ENCODE measurements at places on chromosomes 3 and 15.

GRCh38 chr15:57403017-57403416 is 26.7 kb downstream of the CGNL1 start:
- DNase-seq, result no peak

DNA sequence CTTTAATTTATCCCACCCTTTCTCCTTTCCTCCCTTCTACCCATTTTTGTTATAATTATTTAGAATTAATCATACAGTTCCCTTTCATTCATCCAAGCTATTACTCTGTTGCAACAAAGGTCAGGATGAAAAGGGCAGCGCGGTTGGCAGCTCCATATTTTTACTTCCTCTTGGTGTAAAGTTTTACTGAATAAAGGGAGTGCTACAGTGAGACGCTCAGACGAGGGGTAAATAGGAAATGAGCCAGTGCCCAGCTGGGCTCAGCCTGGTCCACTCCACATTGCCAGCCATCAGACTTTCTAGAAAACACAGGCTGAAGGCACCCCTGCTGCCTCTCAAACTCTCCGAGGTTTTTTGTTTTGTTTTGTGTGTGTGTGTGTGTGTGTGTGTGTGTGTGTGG is 21.9 kb upstream of the ZBTB38 start:
- DNase-seq, result no peak

DNA sequence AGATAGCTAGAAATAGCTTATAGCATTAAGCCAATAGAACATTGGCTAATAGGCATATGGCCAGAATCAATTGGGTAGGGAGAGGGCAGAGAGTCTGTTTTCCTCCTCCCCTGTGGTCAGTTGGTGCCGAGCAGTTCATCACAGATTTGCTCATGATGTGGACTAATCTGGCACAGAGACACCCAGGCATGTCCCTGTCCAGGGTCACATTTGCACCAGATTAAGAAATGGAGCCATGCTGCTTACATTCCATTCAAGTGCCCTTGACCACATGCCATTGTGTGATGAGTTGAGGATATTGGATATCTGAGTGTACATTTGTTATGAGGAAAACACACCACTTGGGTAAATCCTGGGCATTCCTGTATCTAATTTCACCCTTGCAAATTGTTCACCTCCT is 53.4 kb downstream of the USP13 start:
- no peak for DNase-seq

DNA sequence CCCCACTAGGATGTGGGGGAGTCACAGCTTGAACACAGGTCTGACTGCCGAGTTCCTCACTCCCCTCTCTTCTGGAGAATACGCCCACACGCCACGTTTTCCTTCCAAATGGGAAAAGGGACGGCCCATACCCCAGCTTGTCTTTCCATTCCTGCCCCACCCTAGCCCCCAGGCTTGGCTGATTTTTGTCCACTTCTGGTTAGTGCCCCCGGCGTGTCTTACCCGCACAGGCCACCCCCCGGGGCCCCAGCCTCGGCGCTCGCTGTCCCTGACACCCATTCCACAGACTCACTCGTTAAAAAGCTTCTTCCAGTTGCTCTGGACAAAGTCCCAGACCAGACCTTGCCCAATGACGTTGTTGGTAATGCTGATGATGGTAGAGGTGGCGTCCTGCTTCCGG is 14.5 kb downstream of the MESP2 start:
- DNase-seq, result no peak

DNA sequence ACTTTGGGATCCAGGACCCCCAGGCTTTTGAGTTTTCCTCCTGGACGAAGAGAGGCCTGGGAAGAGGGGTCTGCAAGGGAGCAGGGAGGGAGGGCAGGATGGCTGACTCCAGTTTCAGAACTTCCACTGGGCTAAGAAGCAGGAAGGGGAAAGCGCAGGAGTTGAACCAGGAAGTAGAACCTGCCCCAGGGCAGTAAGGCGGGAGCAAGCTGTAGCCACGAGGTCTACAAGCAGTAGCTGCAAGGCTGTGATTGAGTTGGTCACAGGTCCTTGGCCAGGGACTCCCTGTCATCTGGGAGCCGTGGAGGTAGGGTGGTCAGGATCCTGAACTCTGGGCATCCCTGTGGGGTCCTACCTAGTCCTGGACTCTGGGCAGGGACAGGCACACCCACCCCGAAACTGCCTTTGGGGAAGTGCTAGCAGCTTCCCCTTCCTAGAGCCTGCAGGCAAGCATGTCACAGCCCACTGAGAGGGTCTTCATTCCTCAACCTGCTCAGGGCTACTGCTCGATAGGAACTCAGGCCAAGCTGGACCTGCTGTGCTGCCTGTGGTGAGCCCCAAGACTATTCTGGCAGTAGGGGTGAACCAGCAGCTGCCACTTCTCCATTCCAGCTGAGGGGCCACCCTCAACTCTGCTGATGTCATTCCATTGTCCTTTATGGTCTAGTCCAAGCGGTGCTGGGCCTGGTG is 5.8 kb upstream of the GNAI2 start:
- DNase-seq, result no peak

DNA sequence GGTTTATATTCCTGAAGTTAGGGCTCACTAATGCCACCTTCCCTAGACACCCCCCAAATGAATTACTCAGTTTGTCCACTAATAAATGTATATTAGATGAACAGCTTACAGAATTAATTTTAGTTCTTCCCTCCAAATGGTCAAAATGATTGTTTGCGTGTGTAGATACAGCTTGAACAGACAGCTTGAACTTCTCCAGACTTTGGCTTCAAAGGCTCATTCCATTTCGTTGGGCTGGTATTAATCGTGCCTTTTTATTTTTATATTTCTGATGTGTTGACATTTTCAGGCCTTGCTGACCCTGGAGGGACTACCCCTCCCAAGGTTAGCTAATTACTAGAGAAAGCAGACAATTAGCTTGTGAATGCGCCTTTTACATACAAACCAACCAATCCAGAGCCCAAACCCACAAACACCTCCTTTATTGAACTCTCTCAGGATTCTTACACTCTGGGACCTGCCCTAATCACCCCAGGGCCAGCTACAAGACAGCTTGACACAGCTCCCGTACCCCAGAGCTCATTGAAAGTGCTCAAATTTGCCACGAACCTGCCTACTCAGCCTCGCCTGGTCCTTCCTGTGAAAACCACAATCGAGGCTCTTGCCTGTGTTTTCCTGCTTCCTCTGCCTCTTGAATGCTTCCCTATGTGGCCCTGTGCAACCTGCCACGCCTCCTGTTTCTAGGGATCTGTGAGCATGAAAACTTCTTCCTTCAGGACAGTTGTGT is 40.3 kb downstream of the RPL22L1 start:
- DNase-seq, result no peak

Measured in NCI-H1105 (cell line).